ENCODE measurements at places on chromosomes 12 and 14.

GRCh38 chr12:127355061-127355841 lies 911.7 kb upstream of the TMEM132C start:
- no peak overlapping the region for H3K4me3 ChIP-seq
- H3K36me3 ChIP-seq, result no peaks in the 10 kb centered on the region
- no peaks in the 10 kb centered on the region for H3K27me3 ChIP-seq
- no peak overlapping the region for H3K27ac ChIP-seq
- H3K4me1 ChIP-seq, result no peaks in the 10 kb centered on the region

DNA sequence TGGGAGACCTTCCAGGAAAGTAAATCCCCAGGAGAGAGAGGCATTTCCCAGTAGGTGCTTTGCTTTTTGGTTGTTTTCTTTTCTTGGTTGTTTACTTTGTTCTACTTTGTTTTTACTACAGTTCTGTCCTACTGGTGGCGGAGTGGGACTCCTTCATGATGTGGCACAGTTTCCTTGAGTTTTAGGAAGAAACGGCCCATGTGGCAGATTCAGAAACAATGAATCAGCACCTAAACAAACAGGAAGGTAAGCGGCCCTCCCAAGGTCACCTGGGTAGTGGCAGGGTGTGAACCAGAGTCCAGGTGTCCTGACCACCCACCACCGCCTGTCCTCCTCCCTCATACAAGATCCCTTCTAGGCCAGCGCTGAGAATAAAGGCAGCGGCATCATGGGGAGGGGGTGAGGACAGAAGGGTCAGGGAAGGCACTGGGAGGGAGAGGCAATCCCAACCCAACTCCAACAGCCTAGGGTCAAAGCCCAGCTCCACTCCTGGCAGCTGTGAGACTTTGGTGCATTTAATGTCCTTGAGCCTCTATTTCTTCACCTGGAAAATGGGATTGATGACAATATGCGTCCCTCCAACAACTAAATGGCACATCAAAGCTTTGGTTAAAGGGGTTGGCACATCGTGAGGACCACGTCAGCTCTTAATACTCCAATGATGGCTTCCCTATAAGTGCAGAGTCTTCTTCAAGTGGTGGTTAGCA lies 111.5 kb upstream of the BCL2L14 start:
- peaks cover 6% of the 10 kb centered on the region for H3K4me1 ChIP-seq
- H3K36me3 ChIP-seq, result no peaks in the 10 kb centered on the region
- no peak for DNase-seq
- H3K27me3 ChIP-seq, result no peaks in the 10 kb centered on the region
- no peak overlapping the region for H3K4me3 ChIP-seq
- no peak overlapping the region for H3K27ac ChIP-seq

DNA sequence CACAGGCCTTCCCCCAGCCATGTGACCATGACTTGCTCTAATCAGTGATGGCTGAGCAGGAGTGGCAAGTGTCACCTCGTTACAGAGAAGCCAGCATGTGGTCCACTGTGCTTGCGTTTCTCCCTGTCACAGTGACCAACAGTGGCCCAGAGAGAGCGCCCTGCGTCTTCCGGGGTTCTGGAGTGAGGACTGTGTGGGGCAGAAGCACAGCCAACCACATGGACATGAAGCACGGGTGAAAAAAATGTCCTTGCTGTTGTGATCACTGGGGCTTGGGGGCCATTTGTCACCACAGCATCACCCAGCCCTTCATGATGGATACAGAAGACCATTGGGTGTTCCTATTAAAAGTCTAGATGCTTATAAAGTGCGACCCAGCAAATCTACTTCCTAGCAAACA lies 174.6 kb upstream of the C14orf180 start:
- peaks cover 36% of the 10 kb centered on the region for H3K27me3 ChIP-seq
- no peak overlapping the region for H3K4me3 ChIP-seq
- no peak overlapping the region for H3K27ac ChIP-seq
- no peaks in the 10 kb centered on the region for H3K4me1 ChIP-seq
- DNase-seq, result no peak

DNA sequence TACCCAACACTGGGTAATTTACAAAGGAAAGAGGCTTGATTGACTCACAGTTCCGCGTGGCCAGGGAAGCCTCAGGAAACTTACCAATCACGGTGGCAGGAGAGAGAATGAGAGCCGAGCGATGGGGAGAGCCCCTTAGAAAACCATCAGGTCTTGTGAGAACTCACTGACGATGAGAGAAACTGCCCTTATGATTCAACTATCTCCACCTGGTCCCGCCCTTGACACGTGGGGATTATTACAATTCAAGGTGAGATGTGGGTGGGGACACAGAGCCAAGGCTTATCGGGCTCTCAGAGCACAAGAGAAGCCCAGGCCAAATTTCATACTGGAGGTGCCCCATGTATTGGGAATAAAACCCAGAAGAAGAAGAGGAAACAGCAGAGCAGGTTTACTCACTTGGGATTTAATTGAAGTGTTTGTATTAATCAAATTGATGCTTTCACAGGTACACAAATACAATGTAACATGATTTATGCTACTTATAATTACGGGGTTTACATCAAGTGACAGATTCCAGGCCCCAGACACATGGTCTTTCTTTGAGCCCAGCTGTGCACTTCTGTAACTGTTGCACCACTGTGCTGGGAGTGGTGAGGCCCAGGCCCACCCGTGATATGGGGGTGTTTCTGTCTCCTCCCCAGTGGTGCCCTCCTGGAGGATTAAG lies 8.2 kb upstream of the CCDC85C start:
- no peaks in the 10 kb centered on the region for H3K27me3 ChIP-seq
- H3K36me3 ChIP-seq, result no peaks in the 10 kb centered on the region
- peak overlapping the region; percentile 84 for H3K27ac ChIP-seq
- DNase-seq, result no peak

DNA sequence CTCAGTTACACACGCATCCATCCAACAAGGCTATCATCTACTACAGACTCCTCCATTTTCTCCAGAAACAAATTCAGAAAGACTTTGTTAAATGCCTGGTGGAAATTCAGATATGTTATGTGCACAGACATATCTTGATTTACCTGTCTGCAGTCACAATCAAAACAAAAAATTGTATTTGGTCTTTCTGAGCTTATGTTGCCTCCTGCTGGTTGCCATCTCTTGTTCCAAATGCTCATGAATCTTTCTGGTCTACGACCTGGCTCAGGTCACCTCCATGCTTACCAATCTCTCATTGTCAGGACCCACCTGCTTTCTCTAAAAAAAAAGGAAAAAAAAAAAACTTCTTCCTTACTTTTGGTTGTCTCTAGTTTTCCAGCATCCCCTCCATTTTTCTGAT lies 169.2 kb upstream of the PLXNC1 start:
- H3K27ac ChIP-seq, result no peak overlapping the region
- H3K4me1 ChIP-seq, result no peaks in the 10 kb centered on the region
- DNase-seq, result no peak
- H3K4me3 ChIP-seq, result no peak overlapping the region

DNA sequence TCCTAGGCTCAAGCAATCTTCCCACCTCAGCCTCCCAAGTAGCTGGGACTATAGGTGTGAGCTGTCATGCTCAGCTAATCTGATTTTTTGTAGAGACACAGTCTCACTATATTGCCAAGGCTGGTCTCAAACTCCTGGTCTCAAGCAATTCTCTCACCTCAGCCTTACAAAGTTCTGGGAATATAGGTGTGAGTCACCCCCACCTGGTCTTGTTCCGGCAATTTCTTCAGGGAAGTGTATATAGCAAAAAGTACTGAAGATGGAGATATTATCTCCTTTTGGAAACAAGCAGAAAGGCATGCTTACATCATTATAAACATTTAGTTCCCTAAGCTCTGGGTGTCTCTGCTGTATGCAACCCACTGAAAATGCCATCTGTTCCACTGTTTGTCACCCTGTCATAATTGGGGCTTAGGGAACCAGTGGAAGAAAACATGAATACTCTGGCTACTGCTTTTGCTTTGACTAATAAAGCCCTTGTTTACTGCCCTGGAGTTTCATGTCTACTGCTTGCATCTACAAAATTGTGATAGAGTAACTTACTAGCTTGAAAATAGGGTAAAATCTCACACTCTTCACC lies 940.2 kb downstream of the GALC start:
- no peaks in the 10 kb centered on the region for H3K27me3 ChIP-seq
- no peak for DNase-seq
- no peaks in the 10 kb centered on the region for H3K36me3 ChIP-seq

GRCh38 chr12:115922952-115923564 lies 354.4 kb downstream of the MED13L start:
- H3K36me3 ChIP-seq, result no peaks in the 10 kb centered on the region
- no peak for DNase-seq
- no peaks in the 10 kb centered on the region for H3K4me1 ChIP-seq
- no peaks in the 10 kb centered on the region for H3K27me3 ChIP-seq

GRCh38 chr12:5072311-5072710 lies 28.6 kb downstream of the KCNA5 start:
- no peaks in the 10 kb centered on the region for H3K4me1 ChIP-seq
- no peaks in the 10 kb centered on the region for H3K36me3 ChIP-seq
- H3K27me3 ChIP-seq, result no peaks in the 10 kb centered on the region
- no peak for DNase-seq
- H3K4me3 ChIP-seq, result no peak overlapping the region
- H3K27ac ChIP-seq, result no peak overlapping the region

DNA sequence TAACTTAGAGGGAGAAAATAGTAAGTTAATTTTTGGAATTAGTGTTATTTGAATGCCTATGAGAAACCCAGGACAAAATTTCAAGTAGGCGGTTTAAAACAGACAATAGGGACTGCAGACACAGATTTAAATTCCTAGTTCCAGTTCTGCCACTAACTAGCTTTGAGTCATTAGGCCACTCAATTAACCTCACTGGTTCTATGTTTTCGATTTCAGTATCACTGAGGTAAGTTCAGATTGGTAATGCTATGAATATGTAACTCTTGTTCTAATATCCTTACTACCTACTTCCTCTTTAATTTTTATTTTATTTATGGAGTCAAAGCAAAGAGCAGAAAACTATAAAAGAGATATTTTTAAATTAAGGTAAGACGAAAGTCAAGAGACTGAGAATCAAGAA lies 52.6 kb downstream of the GALC start:
- H3K36me3 ChIP-seq, result no peaks in the 10 kb centered on the region
- no peaks in the 10 kb centered on the region for H3K4me1 ChIP-seq
- H3K27ac ChIP-seq, result no peak overlapping the region
- no peak overlapping the region for H3K4me3 ChIP-seq

DNA sequence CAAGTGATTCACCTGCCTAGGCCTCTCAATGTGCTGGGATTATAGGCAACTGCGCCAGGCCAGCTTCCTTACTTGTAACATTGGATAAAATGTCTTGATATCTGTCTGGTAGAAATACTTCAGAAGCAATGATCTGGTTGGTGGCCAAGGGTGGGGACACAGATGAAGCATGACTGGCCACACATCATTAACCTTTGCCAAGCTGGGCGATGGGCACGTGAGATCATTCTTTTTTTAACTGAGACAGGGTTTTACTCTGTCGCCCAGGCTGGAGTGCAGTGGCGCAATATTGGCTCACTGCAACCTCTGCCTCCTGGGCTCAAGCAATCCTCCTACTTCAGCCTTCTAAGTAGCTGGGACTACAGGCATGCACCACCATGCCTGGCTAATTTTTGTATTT lies 31.1 kb downstream of the PLEKHH1 start:
- no peak for DNase-seq
- no peaks in the 10 kb centered on the region for H3K27me3 ChIP-seq
- H3K36me3 ChIP-seq, result no peaks in the 10 kb centered on the region
- no peak overlapping the region for H3K4me3 ChIP-seq
- peaks cover 12% of the 10 kb centered on the region for H3K4me1 ChIP-seq

- no peaks in the 10 kb centered on the region for H3K36me3 ChIP-seq
- no peaks in the 10 kb centered on the region for H3K27me3 ChIP-seq
- H3K4me1 ChIP-seq, result no peaks in the 10 kb centered on the region
- H3K27ac ChIP-seq, result peak overlapping the region; percentile 5
These were observed 7.3 kb downstream of the TMEM116 start for GRCh38 chr12:112005419-112006395.

DNA sequence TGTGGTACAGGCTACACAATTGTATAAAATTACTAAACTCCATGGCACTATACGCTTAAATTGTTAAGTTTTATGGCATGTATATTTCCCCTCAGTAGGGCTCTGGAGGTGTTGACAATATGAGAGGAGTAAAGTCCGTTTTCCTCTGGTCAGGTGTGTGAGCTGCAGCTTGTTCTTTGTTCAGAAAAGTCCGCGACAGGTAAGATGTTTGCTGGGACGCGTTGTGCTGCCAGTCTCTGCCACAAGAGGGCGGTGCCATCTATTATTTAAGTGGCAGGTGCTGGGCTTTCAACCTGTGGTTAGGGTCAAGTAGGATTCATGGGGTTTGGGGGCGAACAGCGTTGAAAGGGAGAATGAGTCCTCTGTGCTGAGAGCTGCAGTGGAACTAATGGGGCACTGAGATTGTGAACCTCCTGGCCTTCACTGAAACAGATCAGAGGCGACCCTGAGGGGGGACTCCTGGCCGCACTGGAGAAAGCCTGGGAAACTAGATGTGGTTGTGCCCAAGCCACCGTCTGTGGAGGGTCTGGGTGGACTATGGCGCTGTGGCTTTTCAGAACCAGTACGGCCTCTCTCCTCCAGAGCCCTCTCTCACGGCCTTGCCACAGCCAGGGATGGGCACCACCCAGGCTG lies 179.0 kb downstream of the SLC15A4 start:
- H3K27ac ChIP-seq, result no peak overlapping the region
- H3K36me3 ChIP-seq, result no peaks in the 10 kb centered on the region
- H3K27me3 ChIP-seq, result no peaks in the 10 kb centered on the region
- no peaks in the 10 kb centered on the region for H3K4me1 ChIP-seq
- no peak overlapping the region for H3K4me3 ChIP-seq

DNA sequence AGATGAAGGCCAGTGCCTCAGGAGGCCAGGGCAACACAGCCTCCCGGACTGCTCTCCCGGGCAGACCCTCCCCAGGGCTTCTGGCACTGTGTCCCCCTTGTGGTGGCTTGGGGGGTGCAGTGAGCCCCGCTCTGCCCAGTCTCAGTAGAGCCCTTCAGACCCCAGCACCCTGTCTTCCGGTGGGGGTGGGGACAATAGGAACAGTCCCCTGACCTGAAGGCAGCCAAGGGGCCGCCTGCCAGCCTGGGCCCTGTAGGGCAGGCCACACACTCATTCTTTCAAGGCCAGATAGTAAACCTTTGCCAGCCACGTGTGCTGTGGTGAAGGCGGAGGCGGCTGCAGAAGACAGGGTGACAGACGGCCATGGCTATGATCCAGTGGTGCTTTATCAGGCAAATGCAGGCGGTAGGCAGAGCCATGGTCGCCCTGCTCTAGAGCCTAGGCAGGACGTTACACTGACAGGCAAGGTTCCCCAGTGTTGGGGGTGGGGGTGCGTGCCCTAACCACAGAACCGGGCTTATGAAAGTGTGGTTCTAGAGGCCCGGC lies 15.0 kb downstream of the ZFYVE21 start:
- no peaks in the 10 kb centered on the region for H3K27me3 ChIP-seq
- H3K27ac ChIP-seq, result peak overlapping the region; percentile 51
- H3K4me1 ChIP-seq, result peaks cover 26% of the 10 kb centered on the region
- no peak overlapping the region for H3K4me3 ChIP-seq
- DNase-seq, result no peak
